Karpas-422 (cell line): ENCODE measurements at places on chromosomes 3 and 15. TPM values are rescaled to one million over a fixed set of nuclear protein-coding genes. Genes with fewer than 3 reads are reported as not detected.

The ONECUT1 gene
- total RNA-seq: 0.14 and 0.45 TPM in 2 replicates

The GOLGA6B gene
- total RNA-seq: not detected in 2 replicates

The CPLX3 gene
- 5.2 and 7.3 TPM in 2 replicates for total RNA-seq

The ARPIN gene
- not detected in 2 replicates for total RNA-seq

The XCR1 gene
- not detected in 2 replicates for total RNA-seq

The EPHB3 gene
- total RNA-seq: not detected in 2 replicates

The SLC12A1 gene
- total RNA-seq: not detected in 2 replicates

The NPTN gene
- 40.4 and 53.6 TPM in 2 replicates for total RNA-seq

The CADM2 gene
- total RNA-seq: not detected in 2 replicates

The SAMMSON gene
- 0.18 TPM in 1 of 2 replicates, not detected in the other for total RNA-seq
